ENCODE measurements at places on chromosomes 7 and 10.

- no peak for DNase-seq
These were observed 117.6 kb upstream of the TCF7L2 start for GRCh38 chr10:112832361-112832878.

DNA sequence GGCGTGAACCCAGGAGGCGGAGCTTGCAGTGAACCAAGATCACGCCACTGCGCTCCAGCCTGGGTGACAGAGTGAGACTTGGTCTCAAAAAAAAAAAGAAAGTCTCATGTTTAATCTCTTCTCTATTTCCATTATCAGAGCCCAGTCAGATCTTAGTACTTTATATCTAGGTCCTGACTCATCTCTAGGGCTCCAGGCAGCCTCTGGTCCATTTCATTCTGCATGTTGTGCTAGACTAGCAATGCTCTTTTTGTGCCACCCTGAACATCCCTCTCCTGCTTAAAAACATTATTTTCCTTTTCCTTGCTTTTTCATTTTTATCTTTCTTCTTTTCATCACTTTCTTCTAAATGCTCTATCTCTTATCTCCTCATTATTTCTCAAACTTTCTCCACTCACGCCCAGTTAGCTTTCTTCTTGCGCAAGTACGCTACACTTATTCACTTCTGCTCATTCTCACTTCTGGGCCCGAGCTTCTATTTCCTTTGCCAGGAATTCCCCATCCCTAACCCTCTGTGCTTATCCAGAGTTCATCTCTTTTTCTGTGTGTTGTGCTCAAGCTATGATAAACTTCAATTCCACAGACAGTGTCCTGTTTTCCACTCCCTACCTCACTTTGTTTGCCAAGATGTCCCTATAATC, 63.9 kb downstream of the BTAF1 start:
- no peak for DNase-seq

DNA sequence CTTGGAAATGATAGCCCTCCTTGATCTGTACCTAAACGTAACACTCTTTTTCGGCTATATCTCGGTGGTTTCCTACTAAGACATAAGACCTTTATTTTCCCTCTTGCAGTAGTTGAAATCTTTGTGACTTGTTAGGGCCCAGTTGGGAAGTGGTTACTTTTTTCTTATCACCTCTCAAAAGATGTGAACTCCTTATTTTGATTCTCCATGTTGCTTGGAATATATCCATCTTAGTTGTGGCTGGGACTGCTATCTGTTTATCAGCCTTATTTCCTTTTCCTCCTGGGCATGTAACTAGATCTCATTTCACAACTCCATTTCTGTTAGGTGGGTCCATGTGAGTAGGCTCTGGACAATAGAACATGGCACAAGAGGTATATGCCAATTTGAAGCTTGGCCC, 4.1 kb upstream of the CPED1 start:
- DNase-seq = no peak

DNA sequence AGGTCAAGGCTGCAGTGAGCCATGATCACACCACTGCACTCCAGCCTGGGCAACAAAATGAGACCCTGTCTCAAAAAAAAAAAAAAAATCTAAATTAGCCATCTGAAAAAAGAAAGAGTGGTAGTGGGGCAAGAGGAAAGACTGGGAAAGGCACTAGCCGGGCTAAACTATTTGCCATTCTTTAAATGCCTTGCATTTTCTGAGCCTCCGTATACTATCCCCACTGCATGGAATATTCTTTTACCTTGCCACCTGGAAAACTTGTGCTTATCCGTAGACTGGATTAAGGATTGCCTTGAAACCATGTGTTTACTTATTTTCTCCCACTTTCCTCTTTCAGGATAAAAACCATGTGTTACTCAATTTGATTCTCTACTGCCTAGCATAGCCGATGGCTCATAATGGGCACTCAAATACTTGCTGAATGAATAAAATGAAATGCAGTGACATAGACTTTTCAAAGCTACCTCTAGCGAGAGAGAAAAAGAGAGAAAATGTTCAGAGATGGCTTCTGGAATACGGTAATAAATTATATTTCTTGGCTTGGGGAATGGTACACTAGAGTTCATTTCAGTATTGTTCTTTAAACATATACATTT, 30.6 kb downstream of the HYCC1 start:
- DNase-seq = no peak

DNA sequence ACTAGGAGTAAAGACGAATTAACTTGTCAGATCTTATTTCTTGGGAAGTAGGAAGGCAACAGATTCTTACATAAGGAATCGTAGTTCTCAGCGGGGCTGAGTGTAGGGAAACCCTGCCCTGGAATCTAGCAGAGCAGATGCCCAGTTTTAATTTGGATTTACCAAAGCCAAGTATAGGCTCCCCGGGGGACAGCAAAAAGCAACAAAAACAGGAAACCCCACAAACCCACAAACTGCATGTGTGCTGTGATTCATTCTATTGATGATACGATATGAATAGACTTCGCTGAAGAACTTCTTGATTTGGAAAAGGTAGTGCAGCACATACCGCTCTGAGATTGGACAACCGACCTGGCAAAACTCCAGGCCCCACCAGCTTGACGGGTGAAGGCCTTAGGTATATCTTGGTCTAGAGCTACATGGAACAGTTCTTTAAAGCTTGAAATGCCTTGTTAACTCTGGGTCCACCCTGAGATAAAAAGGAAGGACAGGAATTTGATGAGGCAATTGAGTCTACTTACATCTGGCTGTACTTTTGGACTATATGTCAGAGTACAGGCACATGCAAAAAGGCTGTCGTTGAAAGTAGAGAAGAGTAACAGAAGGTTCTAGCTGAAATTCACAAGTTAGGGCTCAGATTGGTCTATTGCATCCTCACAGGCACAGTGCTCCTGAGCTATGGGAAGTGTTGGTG, 49.1 kb downstream of the STRA8 start:
- no peak for DNase-seq
